H7 (cell line): ENCODE measurements at places on chromosomes 3 and 15. TPM values are rescaled to one million over a fixed set of nuclear protein-coding genes. Genes with fewer than 3 reads are reported as not detected.

Gene PDIA3
- 197 and 224 TPM in 2 replicates for total RNA-seq

Gene CCNB2
- 103 and 128 TPM in 2 replicates for total RNA-seq

Gene OXSR1
- 25.5 and 30.9 TPM in 2 replicates for total RNA-seq

Gene BFSP2
- total RNA-seq, result not detected in 2 replicates

Gene CDC25A
- total RNA-seq, result 72.3 and 79.1 TPM in 2 replicates
